ENCODE measurements at places on chromosomes 13 and 19.
A peak's percentile ranks its signal among the peaks of the same experiment; 100 is the strongest.

DNA sequence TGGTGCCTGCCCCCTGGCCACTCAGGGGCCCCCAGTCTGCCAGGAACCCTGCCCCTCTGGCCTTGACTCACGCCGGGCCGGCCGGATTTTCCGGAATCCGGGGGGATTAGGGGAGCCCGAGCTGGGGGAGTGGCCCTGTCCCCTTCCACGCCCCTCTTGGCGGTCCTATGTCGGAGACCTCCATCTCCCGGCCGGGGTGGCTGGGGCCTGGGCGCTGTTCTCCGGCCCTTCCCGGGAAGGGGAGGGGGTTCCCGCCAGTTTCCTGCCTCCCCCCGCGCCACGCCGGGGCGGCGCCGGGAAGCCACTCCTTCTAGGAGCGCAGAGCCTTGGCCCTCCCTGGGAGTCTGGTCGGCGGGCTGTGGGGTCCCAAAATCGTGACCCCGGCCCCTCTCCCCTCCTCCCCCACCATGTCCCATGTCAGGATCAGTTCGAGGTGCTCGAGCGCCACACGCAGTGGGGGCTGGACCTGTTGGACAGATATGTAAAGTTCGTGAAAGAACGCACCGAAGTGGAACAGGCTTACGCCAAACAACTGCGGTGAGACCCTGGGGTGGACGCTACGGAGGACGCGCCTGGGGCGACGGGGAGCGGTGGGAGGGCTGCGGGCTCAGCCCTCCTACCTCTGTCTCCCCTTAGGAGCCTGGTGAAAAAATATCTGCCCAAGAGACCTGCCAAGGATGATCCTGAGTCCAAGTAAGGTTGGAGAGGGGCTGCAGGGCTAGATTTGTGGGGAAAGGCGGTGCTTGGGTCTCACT, 1.3 kb downstream of the TRIP10 start:
- no peak for DNase-seq

GRCh38 chr19:43519436-43520088, 7.4 kb downstream of the ETHE1 start:
- DNase-seq: peak; percentile 65

DNA sequence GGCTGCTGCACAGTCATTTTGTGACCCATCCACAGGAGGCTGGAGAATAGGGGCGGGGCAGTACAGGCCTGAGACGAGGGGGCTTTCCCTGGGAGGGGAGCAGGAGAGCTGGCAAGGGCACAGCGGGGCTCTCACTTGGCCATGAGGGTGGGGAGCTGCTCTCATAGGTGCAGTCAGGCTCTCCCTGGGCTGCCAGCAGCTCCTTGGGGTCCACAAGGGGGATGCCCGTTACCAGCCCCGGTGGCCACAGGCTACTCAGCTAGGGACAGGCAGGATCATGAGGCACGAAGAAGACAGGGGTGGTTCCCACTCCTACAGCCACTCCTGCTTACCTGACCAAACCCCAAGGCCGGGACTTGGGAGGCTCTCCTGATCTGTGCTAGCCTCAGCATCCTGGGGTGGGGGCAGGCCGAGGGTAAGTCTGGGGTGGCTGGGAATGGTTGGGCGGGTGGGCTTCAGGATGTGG, 16.5 kb downstream of the ARHGAP33 start:
- DNase-seq: no peak

DNA sequence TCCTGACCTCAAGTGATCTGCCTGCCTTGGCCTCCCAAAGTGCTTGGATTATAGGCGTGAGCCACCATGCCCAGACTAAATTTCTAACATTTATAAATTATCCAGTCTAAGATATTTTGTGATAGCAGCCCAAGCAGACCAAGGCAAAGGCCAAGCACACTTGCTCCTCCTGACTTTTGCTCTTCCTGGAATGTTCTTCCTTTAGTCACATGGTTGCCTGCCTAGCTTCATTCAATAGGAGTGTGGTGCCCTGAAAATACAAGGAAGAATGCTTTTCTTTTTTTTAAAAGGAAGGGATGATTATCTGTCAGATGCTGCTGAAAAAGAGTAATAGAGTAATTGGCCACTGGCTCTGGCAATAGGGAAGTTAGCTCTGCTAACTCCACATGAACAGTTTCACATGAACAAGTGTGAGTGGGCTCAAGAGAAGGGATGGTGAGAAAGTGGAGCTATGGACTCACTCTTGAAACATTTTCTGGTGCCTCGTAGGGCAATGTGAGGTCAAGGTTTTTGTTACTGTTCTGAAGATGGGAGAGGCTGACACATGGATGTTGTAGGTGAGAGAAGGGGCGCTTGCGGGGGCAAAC, 47.1 kb downstream of the USPL1 start:
- DNase-seq: no peak

- no peak for DNase-seq
These were observed 2049.5 kb upstream of the PRR20A start for GRCh38 chr13:55091172-55091571.

DNA sequence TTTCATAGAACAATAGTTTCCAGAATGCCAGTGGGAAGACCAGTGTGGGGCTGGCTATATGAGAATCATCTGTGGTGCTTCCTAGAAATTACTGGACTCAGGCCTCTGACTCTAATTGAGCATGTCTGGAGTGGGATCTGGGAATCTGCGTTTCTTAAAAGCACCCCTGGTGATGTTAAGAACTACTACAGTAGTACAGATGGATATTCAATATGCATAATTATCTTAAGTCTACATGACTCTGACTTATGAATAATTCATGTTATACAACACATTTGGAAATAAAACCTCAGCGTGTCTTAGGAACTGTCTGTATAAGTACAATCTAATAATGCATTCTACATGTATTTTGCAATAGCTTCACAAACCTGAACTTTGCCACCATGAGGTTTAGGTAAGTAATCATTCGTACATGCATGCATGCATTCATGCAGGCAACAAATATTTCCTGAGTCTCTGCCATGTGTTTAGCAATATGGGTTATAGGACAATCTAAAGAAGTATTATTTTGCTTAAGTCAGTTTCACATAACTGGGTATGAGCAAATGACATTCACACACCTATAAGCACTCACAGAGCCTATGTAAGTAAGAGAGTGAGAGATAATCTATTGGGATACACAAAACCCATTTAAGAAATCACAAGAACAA, 62.0 kb downstream of the EPSTI1 start:
- DNase-seq: no peak

DNA sequence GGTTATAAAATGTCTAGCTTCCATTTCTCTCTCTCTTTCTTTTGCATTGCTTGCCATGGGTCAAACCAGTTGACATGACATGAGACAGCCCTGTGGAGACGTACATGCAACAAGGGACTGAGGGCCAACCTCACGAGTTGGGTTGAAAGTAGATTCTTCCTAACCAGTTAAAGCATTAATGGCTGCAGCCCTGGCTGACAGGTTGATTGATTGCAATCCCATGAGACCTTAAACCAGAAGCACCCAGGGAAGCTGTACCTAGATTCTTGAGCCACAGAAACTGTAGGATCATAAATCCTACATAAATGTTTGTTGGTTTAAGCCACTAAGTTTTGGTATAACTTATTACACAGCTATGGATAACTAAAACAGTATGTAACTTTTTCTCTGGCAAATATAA, 373.8 kb downstream of the DACH1 start:
- no peak for DNase-seq

DNA sequence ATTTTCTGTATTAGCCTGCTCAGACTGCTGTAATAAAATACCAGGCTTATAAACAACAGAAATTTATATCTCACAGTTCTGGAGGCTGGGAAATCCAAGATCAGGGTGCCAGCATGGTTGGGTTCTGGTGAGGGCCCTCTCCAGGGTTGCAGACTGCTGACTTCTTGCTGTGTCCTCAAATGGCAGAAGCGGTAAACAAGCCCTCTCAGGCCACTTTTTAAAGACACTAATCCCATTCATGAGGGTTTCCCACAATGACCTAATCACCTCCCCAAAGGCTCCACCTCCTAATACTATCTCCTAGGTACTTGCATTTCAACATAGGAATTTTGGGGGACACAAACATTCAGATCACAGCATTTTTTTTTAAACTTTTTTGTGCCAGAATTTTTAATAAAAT, 159.3 kb downstream of the PDS5B start:
- DNase-seq: no peak
